Lung (tissue), 17 donors: ENCODE measurements at places on chromosomes 7 and 10. TPM values are rescaled to one million over a fixed set of nuclear protein-coding genes. Genes with fewer than 3 reads are reported as not detected.

DNA sequence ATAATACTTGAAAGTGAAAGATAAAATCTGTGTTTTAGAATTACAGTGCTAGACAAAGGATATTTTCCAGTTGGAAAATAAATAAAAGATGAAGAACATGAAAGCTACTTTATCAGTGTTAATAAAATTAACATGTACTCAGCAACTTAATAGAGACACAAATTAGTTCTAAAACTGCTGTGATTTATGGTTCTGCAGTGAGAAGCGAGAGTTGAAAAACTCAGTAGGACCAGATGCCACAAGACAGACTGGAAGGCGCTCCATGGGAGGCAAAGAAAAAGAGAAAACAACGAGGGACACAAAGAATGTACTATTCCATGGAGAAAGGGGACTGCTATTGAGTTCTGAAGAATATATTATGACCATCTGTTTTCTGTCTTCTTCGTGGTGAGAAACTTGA lies 590.4 kb downstream of the PHTF2 start:
- DNase-seq, result no peak

- peak; percentile 49 for DNase-seq
Measured at GRCh38 chr7:1811850-1812508, 141.9 kb downstream of the ELFN1 start.

DNA sequence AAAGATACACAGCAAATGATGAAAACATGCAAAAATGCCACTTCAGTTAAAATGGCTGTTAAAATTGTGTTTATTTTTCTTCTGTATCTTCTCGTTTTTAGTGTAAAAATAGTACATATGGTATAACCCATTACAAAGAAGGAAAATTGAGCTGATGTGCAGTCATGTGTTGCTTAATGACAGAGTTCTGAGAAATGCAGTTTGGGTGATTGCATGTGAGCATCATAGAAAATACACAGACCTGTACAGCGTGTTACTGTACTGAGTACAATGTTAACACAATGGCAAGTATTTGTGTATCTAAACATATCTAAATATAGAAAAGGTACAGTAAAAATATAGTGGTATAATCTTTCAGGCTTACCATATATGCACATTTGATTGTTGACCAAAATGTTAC lies 7.3 kb downstream of the DMTF1 start:
- no peak for DNase-seq

GRCh38 chr7:24005517-24005916 lies 278.5 kb upstream of the NPY start:
- no peak for DNase-seq

DNA sequence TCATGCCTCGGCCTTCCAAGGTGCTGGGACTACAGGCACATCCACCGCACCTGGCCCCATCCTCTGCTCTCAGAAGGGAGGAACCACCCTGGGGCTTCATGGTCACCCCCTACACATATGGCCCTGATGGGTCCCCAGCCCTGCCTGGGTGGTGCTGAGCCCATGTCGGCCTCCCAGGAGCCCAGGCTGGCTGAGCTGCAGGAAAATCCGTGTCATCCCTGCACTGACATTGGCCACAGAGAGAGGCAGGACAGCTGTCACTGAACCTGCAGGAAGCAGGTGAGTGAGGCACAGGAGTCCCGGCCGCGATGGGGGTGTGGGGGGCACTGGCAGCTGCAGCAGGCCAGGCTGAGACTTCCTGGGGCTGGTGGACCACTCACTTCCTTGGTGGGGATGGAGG lies 8.0 kb downstream of the GRIFIN start:
- no peak for DNase-seq

GRCh38 chr7:14606101-14606500 lies 296.4 kb downstream of the DGKB start:
- no peak for DNase-seq

- no peak for DNase-seq
Measured at GRCh38 chr7:90412458-90413184, 9.4 kb downstream of the CLDN12 start.

DNA sequence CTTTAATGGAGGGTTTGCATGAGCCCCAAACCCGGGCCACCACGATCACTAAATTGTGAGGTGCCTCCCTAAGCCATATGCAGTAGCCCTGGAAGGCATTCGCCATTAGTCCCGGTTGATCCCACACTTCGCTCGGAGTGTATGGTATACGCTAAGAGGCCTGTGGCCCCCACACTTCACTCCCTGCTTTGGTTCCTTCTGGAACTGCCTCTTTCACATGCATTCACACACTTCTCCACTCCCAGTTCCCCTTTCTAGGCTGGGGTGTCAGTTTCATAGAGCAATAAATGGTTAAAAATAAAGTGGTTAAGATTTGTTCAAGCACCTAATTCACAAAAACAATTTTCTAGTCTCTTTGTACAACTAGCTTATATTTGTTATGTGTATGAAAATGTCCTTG lies 212.1 kb upstream of the KCND2 start:
- no peak for DNase-seq

GRCh38 chr7:44622342-44623151 lies 16.1 kb downstream of the OGDH start:
- no peak for DNase-seq

DNA sequence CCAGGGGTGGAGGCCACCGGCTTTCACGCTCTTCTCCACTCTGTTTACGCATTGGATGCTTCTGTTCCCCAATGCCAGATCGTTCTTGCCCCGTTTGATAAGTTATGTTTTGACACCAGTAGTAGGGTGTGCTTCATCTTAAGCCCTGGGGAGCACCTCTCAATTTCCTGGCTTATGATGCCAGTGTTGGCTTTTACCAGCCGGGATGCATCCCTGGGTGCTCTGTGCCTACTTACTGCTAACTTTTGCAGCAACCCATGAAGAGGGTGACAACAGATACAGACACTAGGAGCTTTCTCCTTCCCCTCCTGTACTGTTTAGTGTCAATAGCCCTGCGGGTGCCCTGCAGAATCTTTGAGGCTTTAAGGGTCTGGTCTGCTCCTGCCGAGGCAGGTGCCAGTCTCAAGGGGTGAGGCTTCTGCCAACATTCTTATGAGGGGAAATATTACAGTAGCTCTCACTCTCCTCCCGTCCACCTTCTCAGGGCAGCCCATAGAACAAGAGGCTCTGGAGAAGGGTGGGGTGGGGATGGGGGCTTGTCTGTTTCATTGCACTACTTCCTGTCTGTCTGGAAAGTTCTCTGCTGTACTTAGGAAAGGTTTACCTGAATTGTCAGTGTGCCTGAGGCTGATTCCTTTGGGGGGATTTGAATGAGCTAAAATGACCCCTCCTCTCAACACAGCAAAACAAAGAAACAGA lies 23.3 kb downstream of the ADCY1 start:
- DNase-seq, result no peak

DNA sequence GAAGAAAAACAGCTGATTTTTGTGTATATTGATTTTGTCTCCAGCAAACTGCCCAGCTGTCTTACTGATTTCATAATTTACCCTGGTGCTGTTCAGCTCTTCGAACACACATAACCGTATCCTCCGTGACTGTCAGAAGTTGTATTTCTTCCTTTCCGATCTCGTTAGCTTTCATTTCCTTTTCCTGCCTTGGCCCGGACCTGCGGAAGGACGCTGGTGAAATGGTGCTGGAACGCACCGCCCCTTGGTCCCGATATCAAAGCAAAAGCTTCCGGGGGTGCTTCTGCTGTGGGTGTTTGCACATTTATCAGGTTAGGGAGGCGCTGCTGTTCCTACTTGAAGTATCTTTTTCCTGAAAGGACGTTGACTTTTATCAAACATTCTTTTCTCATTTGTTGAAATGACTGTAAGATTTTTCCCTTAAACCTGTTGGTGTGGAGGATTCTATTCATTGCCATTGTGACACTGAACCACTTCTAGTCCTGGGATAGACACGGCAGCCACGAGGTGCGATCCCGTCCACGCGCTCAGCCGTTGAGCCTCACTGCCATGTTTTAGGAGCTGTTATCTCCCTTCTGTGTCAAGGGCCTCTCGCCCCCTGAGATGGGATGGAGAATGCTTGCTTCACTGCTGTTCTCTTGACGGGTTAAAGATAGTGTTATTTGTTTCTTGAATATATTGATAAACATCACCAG lies 72.6 kb downstream of the FOXL3 start:
- peak; percentile 63 for DNase-seq

DNA sequence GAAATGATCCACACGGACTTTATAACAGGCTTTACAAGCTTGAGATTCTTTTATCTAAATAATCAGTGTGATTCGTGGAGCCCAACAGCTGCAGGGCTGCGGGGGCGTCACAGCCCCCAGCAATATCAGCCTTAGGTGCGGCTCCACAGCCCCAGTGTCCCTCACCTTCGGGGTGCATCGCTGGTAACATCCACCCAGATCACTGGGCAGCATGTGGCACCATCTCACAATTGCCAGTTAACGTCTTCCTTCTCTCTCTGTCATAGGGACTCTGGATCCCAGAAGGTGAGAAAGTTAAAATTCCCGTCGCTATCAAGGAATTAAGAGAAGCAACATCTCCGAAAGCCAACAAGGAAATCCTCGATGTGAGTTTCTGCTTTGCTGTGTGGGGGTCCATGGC lies 155.6 kb downstream of the EGFR start:
- DNase-seq, result no peak

- no peak for DNase-seq
Measured at GRCh38 chr7:55569797-55570196, 2.5 kb downstream of the VOPP1 start.

DNA sequence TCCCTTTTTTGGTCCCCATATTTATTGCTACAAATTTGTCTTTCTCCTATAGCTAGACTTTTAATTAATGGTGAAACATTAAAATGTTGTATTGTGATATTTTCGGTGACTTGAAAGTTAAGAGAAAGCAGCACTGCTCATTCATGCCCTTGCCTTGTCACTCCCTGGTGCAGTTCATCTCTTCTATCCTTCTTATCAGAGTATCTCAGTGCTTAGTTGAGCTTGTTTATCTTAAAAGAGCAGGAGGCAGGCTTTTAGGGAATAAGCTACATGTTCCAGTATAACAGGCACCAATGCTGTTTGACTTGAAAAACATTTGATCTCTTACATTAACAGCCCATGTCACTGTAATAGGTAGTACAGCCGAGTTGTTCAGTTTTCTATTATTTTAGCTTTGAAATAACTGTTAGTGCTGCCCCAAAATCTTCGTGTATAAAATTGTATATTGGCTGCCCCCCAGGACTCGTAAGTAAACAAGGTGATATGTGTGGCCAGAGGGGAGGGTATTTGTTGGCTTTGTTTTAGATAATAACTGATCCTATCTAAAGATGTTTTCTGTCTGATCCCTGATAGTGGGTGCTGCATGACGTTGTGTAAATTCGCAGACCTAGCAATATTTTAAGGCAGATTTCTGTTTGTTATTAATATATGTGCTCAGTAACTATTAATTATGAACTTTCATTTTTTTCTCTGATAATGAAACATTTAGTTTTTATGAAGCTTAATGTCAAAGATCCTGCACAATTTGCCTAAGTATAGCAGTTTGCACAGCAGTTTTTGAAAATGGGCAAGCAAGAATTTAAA lies 96.5 kb downstream of the BTRC start:
- DNase-seq, result peak; percentile 56

GRCh38 chr7:49014870-49015269 lies 90.5 kb downstream of the CDC14C start:
- DNase-seq, result no peak

GRCh38 chr7:50552921-50553320 lies 12.3 kb downstream of the DDC start:
- peak; percentile 89 for DNase-seq

DNA sequence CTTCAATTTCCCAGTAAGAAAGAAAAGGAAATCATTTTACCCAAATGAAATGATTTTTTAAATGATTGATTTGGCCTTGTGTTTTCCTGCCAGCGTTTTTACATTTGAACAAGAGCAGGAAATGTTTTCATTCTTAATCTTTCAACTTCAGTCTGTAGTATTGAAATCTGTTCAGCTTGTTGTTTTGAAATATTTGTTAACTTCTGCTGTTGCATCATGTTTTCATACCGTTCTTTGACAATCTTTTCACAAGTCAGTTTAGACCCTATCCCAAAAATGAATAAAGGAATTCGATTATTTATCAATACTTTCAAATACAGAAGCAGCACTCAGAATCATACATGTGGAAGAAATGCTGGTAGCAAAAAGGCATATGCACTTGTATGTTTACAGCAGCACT lies 8.1 kb downstream of the SFR1 start:
- no peak for DNase-seq

GRCh38 chr7:70092314-70093204 lies 494.3 kb downstream of the AUTS2 start:
- DNase-seq, result peak; percentile 96

DNA sequence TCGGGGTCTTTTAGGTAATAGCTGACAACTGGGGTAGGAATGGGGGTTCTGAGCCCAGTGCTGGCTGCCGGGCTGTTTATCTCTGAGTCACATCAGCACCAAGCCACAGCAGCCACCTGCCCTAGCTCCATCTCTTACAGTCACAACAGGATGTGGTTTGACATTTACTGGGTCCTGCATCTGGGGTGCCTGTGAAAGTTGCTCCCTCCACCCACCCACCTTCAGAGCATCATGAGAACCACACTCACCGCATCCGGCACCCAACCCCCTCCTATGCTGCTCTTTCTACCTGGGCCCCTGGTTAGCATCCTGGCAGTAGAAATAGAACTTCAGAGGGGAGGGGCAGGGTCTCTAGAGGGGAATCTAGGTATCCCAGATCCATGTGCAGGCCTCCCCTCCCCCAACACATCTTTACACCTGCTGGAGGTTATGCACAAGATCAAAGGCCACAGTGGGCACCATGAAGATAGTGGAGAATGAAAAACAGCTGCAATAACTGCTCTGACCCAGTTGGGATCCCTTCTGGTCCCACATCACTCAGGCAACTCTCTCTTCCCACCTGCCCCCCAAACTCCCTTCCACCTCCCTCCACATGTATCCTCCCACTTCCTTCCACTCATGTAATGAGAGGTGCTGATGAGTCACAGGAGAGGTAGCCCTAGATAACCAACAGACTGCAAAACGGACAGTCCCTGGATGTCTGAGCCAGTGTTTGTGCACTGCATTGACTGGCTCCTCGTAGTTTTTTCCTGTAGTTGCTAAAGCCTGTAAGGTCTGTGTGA lies 38.2 kb downstream of the PRSS2 start:
- DNase-seq, result no peak

The LIPM gene
- not detected for polyA plus RNA-seq

The ZNF786 gene
- polyA plus RNA-seq, result 3.4 TPM

The SLC16A12 gene
- 0.75 TPM for polyA plus RNA-seq

The FAM25G gene
- not detected for polyA plus RNA-seq

The PPP1R17 gene
- not detected for polyA plus RNA-seq

The JCAD gene
- polyA plus RNA-seq, result 12.2 TPM

The RPEL1 gene
- not detected for polyA plus RNA-seq
